CD4-positive, alpha-beta T cell (primary cell): ENCODE measurements at places on chromosomes 4 and X.

- no peak for DNase-seq
These were observed 4.5 kb downstream of the ADAD1 start for GRCh38 chr4:122383341-122383740.

DNA sequence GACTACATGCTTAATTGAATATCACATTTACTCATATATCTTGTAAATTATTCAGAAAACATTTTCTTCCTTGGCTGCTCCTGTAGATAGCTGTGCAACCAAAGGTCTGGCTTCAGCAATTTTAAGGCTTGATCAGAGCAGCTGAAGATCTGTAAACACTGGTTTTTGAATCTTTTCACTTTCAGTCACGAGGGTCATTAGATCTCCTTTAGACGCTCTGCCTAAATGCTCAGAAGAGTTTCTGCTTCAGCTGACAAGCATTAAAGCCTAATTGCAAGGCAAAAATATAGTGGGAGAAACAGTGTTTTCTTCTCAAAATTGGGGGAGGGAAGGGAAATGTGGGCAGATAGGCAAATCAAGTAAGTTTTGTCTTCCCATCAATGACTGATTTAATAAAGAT lies 25.7 kb downstream of the TRPC5 start:
- no peak for DNase-seq

DNA sequence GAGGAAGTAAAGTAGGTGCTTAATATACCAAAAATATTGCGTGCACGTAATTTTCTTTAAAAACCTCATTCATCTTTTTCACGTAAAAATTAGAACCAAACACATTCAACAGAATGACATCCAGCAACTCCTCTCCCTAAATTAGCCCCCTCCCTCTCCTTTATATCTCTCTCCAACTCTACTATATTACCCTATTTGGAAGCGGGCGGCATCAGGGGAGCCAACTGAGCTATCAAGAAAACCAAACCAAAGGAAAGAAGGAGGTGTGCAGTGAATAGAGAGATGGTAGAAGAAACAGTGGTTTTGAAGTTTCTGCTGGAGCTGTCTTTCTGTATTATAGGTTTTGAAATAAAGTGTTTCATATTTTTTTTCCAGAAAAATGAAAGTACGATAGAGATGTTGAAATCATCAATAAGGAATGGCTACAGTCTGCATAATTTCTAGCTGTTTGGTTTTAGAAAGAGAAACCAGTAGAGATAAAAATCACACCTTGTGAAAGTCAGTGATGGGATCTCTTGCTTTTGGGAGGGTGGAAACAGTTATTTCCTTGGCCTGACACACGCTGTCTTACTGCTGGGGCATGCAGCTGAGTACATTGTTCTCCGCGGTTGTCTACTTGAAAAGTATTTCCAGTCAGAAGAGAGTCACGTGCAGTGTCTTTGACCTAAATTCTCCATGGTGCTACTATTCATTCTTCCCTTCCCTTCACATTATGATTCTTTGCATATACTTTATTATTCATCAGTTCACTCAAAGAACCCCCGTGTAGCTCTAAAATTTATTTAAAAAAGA lies 94.1 kb upstream of the WDR17 start:
- DNase-seq = no peak

DNA sequence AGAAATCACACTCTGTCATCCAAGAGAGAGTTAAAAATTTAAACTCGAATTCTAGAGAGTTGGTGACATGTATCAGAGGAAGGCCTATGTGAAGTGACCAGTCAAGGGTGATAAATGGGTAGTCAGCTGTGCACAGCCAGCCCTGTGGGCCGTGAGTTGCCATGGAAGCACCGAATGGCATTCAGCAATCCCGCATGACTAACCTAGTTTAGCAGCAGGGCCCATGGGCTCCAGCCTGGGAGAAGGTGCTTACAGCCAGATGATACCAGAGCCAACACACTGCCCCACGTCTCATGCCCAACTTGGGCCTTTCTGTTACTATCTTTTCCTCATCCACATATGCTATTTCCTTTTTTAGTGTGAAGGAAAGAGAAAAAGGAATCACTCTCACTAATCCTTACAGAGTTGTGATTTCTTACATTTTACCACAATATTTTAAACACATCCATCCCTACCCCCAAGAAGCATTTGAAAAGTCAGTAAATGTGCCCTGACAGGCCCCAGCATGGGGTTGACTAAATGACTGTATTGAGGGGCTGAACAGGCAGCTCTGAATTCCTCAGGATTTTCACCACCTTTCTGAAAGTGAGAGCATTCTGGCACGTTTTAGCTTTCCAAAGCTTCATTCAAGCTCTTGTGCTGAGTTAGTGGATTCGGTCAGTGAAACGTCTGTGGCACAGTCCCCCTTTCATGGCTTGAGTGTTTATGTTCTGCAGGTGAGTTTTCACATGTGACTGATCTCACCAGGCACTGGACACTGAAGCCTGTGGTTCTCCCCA lies 104.2 kb downstream of the AFF1 start:
- no peak for DNase-seq

- no peak for DNase-seq
These were observed 276.9 kb downstream of the PTTG2 start for GRCh38 chr4:38237139-38237538.

DNA sequence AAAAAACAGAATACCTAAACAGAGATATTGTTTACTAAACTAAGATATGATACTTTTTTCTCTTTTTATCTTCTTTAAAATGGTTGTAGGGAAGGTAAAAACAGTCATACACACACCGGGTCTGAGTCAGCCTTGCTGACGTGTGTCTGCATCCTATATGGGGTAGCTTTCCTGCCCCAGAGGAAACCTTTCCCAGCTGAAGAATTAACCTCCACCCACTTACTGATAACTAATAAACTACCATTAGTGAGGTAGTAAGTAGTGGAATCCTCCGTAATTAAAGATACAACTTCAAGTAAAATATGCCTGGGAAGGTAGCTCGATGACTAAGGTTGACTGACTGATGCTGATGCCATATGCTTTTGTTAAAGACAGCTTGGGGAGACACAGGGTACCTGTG lies 312.2 kb downstream of the DCTD start:
- no peak for DNase-seq
